Activated B cell treated with CpG ODN at 0.5 μM for 24 hours (primary cell): ENCODE measurements at places on chromosomes 2 and 18. TPM values are rescaled to one million over a fixed set of nuclear protein-coding genes. Genes with fewer than 3 reads are reported as not detected.

DNA sequence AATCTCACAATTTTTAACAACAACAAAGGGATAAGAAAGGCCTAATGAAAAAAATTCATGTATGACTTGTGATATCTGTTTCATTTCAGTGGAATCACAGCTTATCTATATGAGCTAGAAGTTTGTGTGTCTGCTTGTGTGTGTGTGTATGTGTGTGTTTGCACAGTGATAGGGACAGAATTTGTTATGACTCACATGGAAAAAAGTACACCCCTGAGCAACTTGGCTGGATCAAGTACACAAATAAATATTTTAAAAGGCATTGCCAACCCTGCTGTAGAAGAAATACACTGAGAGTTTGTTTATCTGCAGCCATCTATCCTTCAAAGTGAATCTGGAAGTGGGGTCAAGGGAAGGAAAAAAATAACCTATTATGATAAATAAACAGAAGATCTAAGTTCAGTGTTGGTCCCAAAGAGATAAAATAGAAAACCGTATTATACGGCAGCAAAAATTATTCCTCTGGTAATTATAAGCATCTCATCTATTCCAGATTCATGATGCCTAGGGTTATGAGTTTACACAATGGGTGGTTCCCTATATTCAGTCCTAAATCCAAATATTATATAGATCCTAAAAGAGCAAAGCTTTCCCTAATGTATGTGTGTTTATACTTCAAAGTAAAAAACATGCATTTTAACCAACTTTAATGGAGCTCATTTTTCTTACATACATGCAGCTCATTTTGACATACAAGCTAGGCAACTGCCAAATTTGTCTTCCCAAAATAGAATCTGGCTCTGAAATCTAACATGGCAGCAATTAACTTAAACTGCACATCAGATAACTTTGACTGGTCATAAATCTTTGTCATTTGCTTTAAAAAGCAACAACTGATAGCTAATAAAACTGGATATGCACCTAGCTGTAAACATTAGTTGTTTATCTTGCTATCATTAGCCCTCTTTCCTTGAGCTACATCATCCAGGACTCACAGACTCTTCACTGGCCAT, 420.6 kb downstream of the IRS1 start:
- no peaks in the 10 kb centered on the region for H3K36me3 ChIP-seq
- peaks cover 3% of the 10 kb centered on the region for H3K27me3 ChIP-seq
- H3K27ac ChIP-seq: no peak overlapping the region
- H3K4me1 ChIP-seq: no peaks in the 10 kb centered on the region
- DNase-seq: no peak

DNA sequence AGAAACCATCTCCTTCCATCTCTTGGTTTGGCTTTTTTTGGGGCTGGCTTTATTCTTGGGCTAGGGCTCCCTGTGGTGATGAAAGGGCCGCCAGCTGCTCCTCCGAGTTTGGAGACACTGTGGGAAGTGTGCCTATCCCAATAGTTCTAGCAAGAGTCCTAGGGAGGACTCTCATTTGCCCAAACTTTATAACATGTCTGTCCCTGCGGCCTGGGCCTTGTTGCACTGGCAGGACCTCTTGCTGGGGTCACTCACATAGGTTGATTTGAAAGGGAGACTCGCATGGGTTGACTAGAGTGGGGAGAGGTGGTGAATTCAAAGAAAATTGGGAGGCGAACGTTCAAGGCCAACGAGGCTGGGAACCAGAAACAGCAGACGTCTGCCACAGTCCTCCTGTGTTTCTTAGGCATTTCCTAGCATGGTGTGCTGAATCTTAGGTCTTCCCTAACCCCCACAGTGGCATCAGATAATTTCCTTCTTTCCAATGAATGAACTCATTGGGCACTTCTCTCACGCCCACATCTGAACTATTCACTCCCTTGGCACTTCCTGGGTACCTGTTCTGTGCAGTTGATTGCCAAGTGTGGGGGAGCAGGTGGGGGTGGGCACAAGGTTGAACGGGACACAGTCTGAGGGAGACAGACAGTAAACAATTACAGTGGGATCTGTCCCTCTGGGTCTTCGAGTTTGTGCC, 26.8 kb downstream of the NIFK start:
- H3K4me1 ChIP-seq: no peaks in the 10 kb centered on the region
- H3K27me3 ChIP-seq: peaks cover 4% of the 10 kb centered on the region
- no peak for DNase-seq
- no peak overlapping the region for H3K4me3 ChIP-seq
- H3K36me3 ChIP-seq: no peaks in the 10 kb centered on the region

- no peak overlapping the region for H3K27ac ChIP-seq
- no peak overlapping the region for H3K4me3 ChIP-seq
- DNase-seq: no peak
- H3K36me3 ChIP-seq: no peaks in the 10 kb centered on the region
- no peaks in the 10 kb centered on the region for H3K4me1 ChIP-seq
- H3K27me3 ChIP-seq: no peaks in the 10 kb centered on the region
These were observed 1118.3 kb upstream of the DDX18 start for GRCh38 chr2:116696223-116696622.

GRCh38 chr2:191985740-191986139, 138.9 kb upstream of the CAVIN2 start:
- H3K27me3 ChIP-seq: no peaks in the 10 kb centered on the region
- no peaks in the 10 kb centered on the region for H3K4me1 ChIP-seq
- H3K4me3 ChIP-seq: no peak overlapping the region
- no peak overlapping the region for H3K27ac ChIP-seq

DNA sequence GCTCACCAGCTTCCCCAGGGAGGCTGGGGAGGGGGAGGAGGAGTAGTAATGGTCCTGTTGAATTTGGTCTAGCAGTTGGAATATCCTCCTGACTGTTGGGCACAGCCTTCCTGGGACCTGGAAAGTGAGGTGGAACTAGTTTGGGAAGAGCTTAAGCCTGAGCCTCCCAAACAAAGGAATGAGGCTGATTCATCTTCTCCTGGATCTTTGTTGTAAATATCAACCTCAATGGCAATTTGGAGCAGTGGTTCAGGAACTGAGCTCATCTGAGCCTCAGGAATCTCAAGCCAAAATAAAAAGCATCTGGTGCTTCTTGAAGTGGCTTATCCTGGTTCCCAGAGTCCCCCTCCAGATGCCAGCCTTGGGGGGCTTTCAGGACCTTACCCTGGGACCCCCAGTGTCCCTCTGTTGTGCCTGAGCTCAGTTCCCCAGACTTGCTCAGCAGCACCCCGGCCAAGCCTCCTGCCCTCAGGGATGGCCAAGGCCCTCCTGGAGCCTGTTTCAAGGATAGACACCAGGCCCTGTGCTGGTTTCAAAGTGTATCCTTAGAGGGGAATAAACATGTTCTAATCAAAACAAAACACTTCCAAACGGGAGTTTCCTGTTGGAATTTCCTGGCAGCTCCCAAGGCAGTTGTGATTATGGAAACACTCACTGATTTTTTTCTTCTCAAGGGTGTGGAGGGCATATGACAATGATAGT, 112.6 kb downstream of the DDX1 start:
- H3K27ac ChIP-seq: no peak overlapping the region
- no peaks in the 10 kb centered on the region for H3K4me1 ChIP-seq
- DNase-seq: no peak
- H3K36me3 ChIP-seq: no peaks in the 10 kb centered on the region
- peaks cover 7% of the 10 kb centered on the region for H3K27me3 ChIP-seq

DNA sequence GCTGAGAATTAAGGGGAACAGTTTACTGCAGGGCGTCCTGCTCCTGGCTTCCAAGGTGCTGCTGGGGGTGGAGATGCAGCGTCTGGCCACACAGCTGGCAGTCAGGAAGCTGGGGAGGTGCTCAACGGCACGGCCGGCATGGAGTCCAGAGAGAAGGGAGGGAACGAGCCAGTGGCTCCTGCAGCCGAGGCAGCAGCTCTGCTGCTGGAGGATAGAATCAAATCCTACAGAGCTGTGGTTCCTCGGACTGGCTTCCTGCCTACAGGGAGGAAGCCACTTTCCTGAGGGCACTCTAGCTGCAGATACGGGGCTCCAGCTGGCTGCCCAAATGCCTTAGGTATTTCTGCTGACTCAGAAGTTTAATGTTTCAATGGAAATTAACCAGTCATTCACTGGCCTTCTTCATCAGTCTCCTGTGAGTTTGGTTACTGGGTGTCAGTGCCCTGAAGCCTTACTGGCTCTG, 266.3 kb downstream of the TWIST2 start:
- H3K4me1 ChIP-seq: no peaks in the 10 kb centered on the region
- no peak for DNase-seq
- no peaks in the 10 kb centered on the region for H3K27me3 ChIP-seq
- no peak overlapping the region for H3K27ac ChIP-seq

- no peaks in the 10 kb centered on the region for H3K36me3 ChIP-seq
- H3K4me1 ChIP-seq: peaks cover 15% of the 10 kb centered on the region
- H3K27me3 ChIP-seq: no peaks in the 10 kb centered on the region
- DNase-seq: no peak
These were observed 288.4 kb upstream of the TRIB2 start for GRCh38 chr2:12428324-12428723.

DNA sequence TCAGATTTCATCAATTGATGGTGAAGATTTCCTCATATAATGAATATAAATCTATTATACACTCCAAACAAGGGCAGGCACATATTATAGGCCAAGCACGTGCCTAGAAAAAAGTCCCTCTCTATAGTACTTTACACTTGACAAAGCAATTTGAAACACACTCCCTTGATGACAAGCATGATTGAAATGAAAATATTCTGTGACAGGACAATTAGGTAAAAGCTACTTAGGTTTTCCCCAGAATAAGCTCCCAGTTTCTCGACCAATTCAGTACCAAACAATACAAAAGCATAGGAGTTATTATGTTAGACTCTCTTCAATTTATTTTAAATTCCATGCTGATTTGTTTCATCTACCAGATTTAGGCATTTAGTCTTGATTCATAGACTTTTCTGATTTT, 47.7 kb downstream of the CCDC68 start:
- no peaks in the 10 kb centered on the region for H3K36me3 ChIP-seq
- no peak overlapping the region for H3K4me3 ChIP-seq
- no peak for DNase-seq
- H3K27ac ChIP-seq: no peak overlapping the region
- H3K27me3 ChIP-seq: peaks cover 3% of the 10 kb centered on the region

TCF7L1 gene
- total RNA-seq: 0.07 TPM in 2 replicates

CFAP65 gene
- not detected in 2 replicates for total RNA-seq

TRAF3IP1 gene
- total RNA-seq: 9.5 and 9.9 TPM in 2 replicates

ANKRD30BL gene
- total RNA-seq: not detected in 2 replicates
